Endothelial cell of coronary artery (primary cell): ENCODE measurements at places on chromosomes 3 and 15. TPM values are rescaled to one million over a fixed set of nuclear protein-coding genes. Genes with fewer than 3 reads are reported as not detected.

Gene EEFSEC
- total RNA-seq, result 3.0 and 4.1 TPM in 2 replicates

Gene CISH
- 0.19 and 0.27 TPM in 2 replicates for total RNA-seq

Gene RARRES1
- total RNA-seq, result 0.81 and 4.2 TPM in 2 replicates

Gene COLQ
- 0.19 and 0.36 TPM in 2 replicates for total RNA-seq

Gene NCEH1
- 9.6 and 14.8 TPM in 2 replicates for total RNA-seq

Gene GABRR3
- total RNA-seq, result not detected in 2 replicates

Gene XPC
- 39.1 and 54.5 TPM in 2 replicates for total RNA-seq

Gene FEZF2
- total RNA-seq, result not detected in 2 replicates

Gene CHRNB4
- total RNA-seq, result not detected in 2 replicates

Gene MB21D2
- total RNA-seq, result 11.7 and 13.8 TPM in 2 replicates

Gene BOC
- total RNA-seq, result 0.09 TPM in 2 replicates

Gene C2CD4B
- 18.5 and 38.2 TPM in 2 replicates for total RNA-seq

Gene TM4SF1
- total RNA-seq, result 774 and 910 TPM in 2 replicates

Gene GOLGA8T
- 0.09 TPM in 1 of 2 replicates, not detected in the other for total RNA-seq

Gene SEMA5B
- total RNA-seq, result under 0.01 and 0.09 TPM in 2 replicates

Gene GUCA1C
- total RNA-seq, result not detected in 2 replicates

Gene CHRNA5
- 2.6 and 4.4 TPM in 2 replicates for total RNA-seq

Gene LOXL1
- 4.1 and 20.2 TPM in 2 replicates for total RNA-seq

Gene SPTSSB
- not detected in 2 replicates for total RNA-seq

Gene CCDC39
- under 0.01 TPM in 1 of 2 replicates, not detected in the other for total RNA-seq

Gene PDZRN3
- total RNA-seq, result 0.09 and 0.18 TPM in 2 replicates

Gene SEMA7A
- 1.9 and 2.0 TPM in 2 replicates for total RNA-seq

Gene WNT7A
- not detected in 2 replicates for total RNA-seq

Gene TBCCD1
- 18.3 and 18.6 TPM in 2 replicates for total RNA-seq

Gene UBR1
- 25.4 and 64.3 TPM in 2 replicates for total RNA-seq

Gene DNAH12
- under 0.01 and 0.09 TPM in 2 replicates for total RNA-seq

Gene ACKR2
- total RNA-seq, result 0.18 TPM in 1 of 2 replicates, not detected in the other

Gene CPN2
- not detected in 2 replicates for total RNA-seq

Gene PRTG
- 1.3 and 1.4 TPM in 2 replicates for total RNA-seq

Gene GOLGA8G
- not detected in 2 replicates for total RNA-seq

Gene PTH1R
- total RNA-seq, result 0.18 and 0.85 TPM in 2 replicates

Gene ACKR4
- 0.18 and 0.47 TPM in 2 replicates for total RNA-seq

Gene LRTM1
- total RNA-seq, result not detected in 2 replicates

Gene CDCP1
- total RNA-seq, result 3.3 and 5.1 TPM in 2 replicates

Gene DLL4
- 33.8 and 103 TPM in 2 replicates for total RNA-seq

Gene SNAPC5
- total RNA-seq, result 16.4 and 24.4 TPM in 2 replicates

Gene PRR23A
- total RNA-seq, result not detected in 2 replicates

Gene SEMA3G
- 27.2 and 32.0 TPM in 2 replicates for total RNA-seq

Gene CD86
- total RNA-seq, result under 0.01 TPM in 1 of 2 replicates, not detected in the other

Gene PLSCR2
- 0.18 TPM in 1 of 2 replicates, not detected in the other for total RNA-seq

Gene DUOX2
- total RNA-seq, result not detected in 2 replicates

Gene PCLAF
- 8.1 and 13.5 TPM in 2 replicates for total RNA-seq

Gene DNAH1
- total RNA-seq, result 1.8 and 5.2 TPM in 2 replicates

Gene SLC15A2
- total RNA-seq, result 0.09 and 0.75 TPM in 2 replicates

Gene GPR62
- under 0.01 and 0.09 TPM in 2 replicates for total RNA-seq

Gene OXNAD1
- 11.0 TPM in 2 replicates for total RNA-seq

Gene NRROS
- total RNA-seq, result 1.9 and 5.2 TPM in 2 replicates

Gene CYP8B1
- not detected in 2 replicates for total RNA-seq

Gene RBPMS2
- total RNA-seq, result 0.09 TPM in 1 of 2 replicates, not detected in the other

Gene GOLGA8J
- total RNA-seq, result 0.09 TPM in 1 of 2 replicates, not detected in the other

Gene CNTN4
- under 0.01 TPM in 2 replicates for total RNA-seq

Gene FGD5
- 77.6 and 82.4 TPM in 2 replicates for total RNA-seq

Gene ACTC1
- total RNA-seq, result not detected in 2 replicates

Gene TGM5
- not detected in 2 replicates for total RNA-seq

Gene ISL2
- total RNA-seq, result 0.36 and 0.47 TPM in 2 replicates

Gene ZNF106
- 47.7 and 59.2 TPM in 2 replicates for total RNA-seq

Gene CPEB1
- total RNA-seq, result not detected in 2 replicates

Gene AZI2
- total RNA-seq, result 34.9 and 59.2 TPM in 2 replicates
